Germinal center (tissue), 1 donor: ENCODE measurements at places on chromosomes 4 and X.

DNA sequence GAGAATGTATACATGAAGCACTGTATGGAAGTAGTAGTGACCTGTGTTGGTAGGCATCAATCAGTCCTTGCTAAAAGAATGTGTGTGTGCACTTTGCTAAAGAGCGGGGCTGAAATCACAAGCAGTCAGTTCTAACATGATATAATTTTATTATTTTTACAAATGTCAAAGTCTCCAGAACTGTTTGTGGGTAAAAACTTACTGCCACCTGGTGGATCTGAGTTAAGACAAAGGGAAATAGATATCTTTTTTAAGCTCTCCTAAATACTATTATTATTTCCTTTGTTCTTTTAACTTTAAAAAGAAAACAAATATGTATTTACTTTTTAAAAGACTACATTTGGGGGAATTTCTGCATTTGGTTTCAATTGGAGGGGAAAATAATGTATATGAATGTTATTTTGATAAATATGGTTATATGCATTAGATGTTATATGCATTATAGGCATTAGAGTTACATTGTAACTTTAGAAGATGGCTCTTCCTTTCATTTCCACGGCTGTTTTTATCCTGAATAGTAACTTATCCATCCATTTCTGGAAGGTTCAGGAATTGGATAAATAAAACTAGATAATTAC lies 7.8 kb upstream of the CLOCK start:
- peak; percentile 18 for DNase-seq

DNA sequence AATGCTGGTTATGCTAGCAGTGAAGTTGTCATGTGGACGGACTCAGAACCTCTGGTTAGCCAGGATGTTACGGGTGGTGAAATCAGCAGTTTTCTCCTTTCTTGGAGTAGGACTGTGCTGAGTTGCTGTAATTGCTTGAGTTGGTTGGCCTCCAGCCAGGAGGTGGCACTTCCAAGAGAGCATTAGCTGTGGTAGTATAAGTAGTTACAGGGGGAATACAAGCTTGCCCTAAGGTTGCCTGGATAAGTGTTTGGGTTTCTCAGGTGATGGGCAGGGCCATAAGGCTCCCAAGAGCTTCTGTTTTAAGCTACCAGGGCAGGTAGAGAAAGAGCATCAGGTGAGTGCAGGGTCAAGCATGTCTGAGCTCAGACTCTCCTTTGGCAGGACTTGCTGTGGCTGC lies 103.0 kb downstream of the ZNF518B start:
- no peak for DNase-seq

- DNase-seq: no peak
Observed at GRCh38 chrX:70360366-70360765, 62.7 kb upstream of the GDPD2 start.

DNA sequence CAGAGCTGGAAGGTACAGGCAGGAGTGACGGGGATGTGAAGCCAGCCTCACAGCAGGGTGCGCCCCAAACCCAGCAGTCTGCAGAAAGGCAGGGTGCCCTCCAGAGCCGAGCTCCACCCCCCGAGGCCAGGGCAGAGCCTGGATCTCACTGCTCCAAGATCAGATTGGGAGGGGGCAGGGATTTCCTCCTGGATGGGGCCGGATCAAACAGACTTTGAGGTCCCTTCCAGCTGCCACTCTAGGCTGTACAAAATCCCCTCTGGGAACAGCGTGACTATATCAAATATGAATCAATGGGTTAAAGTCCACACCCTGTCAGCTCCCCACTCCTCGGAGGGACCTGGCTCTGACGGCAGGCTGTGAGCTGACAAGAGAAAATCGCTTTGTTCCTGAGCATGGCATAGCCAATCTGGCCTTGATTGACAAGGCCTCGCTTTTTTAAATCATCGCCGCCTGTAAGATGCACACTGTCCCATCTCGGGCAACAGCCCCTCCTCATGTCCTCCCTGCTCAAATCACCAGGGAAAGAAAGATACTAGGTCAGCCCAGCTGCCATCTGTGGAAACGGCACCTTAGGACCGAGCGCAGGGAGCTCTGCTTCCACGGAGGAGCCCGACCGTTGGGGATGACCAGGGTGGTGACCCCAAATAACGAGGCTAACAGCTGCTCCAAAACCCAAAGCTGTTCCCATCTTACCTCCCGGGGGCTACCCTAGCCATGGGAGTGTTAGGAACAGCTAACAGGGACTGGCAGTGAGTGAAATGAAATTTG lies 39.9 kb downstream of the PSAPL1 start:
- DNase-seq: no peak

GRCh38 chrX:135275973-135276372 lies 24.1 kb downstream of the ETDA start:
- no peak for DNase-seq

DNA sequence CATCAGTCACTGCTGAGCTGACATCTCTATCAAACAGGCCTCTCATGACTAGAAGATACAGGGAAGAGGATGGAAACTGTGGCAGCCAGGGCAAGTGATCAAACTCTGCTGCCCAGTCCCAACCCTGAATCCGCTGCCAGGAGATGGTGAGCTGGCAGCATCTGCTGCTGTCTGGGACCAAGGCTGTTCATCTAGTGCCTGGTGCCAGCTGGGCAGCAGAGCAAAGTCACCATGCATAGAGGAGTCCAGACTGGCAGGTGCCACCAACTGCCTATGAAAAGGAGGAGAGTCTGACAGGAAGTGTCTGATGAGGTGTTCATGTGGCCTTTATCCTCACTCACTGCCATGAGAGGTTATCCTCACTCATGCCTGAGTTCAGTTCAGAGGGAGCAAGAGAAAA lies 518.9 kb downstream of the MID1IP1 start:
- DNase-seq: no peak

GRCh38 chrX:13092455-13092941 lies 48.1 kb upstream of the FAM9C start:
- DNase-seq: no peak

GRCh38 chr4:73711989-73712388 lies 28.4 kb upstream of the CXCL8 start:
- no peak for DNase-seq

- DNase-seq: no peak
Observed at GRCh38 chrX:80765220-80765625, 44.5 kb downstream of the BRWD3 start.

- DNase-seq: no peak
Observed at GRCh38 chr4:14862891-14863290, 139.4 kb upstream of the CPEB2 start.

DNA sequence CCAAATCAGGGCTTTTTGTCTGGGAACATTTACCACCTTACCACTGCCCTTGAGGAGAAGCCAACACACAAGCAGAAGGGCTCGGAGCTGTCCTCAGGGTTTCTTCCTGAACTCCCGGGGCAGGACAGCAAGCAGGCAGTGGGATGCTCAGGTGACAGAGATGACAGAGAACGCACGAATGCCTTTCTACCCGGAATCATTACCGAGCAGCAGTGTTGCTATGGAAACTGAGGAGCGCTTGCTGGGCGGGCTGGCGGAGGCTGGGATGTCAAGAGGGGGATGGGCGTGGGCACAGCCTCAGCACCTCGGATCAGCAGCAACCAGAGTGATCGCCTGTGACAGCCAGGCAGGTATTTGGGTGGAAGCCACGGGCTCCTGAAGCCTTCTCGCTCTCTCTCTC lies 17.8 kb downstream of the SSR4 start:
- DNase-seq: no peak

DNA sequence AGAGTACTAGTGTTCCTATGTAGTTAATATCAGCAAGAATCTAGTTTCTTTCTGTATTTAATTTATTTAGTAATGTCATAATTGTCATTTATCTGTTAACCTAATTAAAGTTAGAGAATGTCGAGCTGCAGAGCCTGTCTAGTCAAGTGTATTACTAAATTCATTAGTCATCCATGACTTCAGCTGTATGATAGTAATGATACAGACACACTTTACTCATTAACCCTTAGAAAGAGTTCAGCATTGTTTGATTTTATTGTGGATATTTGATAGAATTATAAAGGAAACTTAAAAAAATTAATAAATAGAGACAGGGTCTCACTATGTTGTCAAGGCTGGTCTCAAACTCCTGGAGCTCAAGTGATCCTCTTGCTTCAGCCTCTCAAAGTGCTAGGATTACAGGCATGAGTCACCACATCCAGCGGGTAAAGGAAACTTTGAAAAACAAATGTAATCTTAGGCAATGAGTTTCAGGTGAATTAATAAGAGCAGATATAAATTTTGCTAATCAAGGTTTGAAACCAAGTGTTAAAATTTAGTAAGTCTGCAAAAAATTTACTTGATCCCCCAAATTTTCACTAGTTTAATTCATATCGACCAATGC lies 110.6 kb downstream of the ANK2 start:
- no peak for DNase-seq

DNA sequence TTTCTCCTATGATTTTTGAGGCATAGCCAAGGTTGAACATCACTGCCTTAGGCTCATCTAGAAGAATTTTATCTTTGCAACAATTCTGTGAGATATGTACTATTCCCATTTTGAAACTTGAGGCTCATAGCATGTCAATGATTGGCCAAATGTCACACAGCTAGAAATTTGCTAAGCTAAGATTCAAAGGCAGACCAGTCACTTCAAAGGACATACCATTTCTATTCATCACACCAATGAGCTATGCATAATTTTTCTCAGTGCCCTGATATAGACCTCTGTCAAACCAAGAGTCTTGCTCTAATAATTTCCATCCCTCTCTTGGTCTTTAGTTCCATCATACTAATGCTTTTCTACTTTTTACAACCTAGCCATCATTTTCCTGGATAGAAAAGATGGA lies 27.6 kb upstream of the SERTM2 start:
- no peak for DNase-seq

GRCh38 chrX:16993791-16994318 lies 47.4 kb downstream of the REPS2 start:
- no peak for DNase-seq

- no peak for DNase-seq
Observed at GRCh38 chrX:14232688-14233087, 203.0 kb upstream of the GEMIN8 start.

- no peak for DNase-seq
Observed at GRCh38 chr4:140344101-140344500, 29.3 kb upstream of the SCOC start.

DNA sequence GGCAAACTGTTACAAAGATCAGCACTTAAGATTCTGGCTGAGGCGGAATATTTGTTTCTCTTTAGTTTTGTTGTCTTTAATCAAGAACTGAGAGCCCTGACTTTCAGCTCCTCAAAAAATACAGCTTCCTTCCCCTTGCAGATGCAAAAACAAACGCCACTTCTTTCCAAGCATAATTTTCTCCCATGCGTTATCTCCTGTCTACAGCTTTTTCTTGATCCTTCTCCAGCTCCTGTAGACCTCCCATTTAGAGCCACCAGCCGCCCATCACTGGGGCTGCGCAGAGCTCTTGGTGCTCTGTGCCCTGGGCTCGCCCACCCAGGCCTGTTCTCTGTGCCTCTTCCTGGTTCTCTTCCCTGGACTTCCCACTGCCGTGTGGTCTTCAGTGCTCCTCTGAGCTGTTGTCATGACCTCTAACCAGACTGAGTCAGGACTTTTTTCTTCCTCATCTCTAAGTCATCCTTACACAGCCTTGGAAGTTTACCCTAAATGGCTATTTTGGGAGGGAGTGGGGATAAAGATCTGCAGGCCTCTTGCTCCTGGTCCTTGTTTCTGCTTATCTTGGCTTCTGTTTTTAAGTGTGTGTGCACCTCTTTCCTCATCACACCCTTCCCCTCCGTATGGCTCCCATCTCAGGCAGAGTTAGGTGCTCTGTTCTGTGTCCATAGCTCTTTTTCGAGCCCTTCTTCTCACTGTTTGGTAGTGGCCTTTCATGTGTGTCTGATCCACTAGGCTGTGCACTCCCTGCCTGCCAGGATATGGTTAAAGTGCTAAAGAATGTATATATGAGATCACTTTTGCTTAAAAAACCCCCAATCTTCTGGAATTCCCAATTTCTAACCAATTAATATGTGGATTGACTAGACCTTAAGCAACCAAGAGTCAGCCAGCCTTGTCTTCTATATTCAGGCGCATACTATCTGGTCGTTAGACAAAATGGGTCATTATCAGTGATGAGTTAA lies 122.5 kb downstream of the PTTG2 start:
- DNase-seq: no peak
